ENCODE measurements at places on chromosomes 7 and 10.

- no peak for DNase-seq
Measured at GRCh38 chr7:1366801-1367405, 92.4 kb downstream of the MICALL2 start.

DNA sequence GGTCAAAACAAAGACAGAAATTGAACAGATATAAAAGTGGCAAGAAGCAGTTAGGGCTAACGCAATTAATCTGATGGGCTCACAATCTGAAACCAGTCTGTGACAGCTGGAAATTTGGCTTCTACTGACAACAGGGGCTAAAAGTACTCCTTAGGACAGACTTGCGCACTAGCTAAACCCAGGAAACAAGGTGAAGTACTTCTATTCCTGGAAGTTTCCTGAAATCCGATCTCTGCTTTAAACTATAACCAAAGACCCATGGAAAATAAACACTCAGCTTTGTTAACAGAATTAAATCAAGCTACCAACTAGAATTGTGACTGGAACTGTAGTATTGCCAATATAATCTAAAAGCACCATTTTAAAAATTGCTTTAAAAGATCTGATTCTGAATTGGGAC, 520.2 kb upstream of the ZWINT start:
- no peak for DNase-seq

DNA sequence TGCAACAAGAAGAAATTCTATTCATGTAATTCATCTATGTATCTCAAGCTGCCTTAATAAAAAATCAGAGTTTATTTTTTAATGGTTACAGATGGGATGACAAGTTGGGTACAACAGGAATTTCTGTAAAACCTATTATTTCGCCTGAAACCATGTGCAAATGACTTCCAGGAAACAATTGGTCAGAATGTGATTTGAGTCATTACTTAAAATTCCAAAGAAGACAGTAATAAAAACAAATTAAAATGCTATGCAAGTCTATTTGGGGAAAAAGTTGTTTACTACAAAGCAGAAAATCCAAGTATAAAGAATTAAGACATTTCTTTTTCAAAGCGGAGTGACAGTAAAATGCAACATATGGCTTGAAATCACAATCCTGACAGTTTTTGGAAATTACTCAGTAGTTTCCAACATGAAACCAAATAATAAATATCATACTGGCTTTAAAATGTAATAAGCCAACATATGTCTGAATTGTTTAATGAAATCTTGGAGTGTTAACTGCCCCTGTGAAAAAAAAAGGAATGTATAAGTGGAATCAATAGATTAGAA, 41.5 kb upstream of the SEMA3C start:
- DNase-seq, result peak; percentile 45

GRCh38 chr7:35355199-35355598, 101.3 kb upstream of the TBX20 start:
- DNase-seq, result no peak

GRCh38 chr10:127977357-127978009, 70.6 kb downstream of the PTPRE start:
- no peak for DNase-seq

DNA sequence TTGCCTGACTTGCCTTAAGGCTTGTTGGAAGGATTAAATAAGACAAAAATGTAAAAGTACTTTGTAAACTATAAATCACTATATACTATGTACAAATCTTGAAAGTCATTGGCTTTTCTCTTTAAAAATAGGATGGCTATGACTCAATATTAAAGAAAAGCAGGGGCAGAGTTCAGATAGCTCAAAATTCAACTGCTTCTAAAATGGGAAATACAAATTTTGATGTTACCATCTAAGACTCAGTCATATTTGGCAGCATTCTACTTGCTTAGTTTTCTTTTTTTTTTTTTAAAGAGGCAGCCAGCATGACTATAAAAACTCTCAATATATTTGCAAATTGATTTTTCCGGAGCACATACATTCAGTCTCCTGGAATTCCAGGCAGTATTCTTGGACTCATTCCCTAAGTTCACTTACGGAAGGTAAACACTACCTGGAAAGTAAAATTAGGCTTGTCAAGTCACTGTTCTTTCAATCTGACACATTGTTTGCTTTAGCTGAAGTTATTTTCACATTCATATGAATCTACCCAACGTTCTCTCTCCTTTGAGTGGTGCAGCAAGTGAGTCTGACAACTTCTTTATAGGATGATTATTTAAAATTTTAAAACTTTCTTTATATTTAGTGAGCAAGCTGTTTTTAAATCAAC, 133.8 kb upstream of the CCDC6 start:
- DNase-seq, result no peak

DNA sequence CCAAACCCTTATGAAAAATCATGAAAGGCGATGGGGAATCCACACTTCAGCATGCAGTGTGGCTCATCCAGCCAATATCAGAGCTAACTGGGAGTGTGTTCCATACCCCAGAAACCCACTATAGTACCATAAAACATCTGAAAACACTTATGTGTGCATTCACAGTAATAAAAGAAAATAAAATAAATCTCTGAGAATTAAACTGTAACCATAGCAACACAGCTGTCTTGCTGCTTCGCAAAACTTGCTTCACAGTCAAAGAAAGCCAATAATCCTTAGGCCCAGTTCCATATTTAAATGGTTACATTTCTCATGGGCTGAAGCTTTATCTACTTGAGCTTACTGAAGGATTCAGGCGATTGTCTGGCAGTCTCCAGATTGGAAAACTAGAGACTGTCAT, 19.9 kb upstream of the POLR1F start:
- peak; percentile 10 for DNase-seq
